ENCODE measurements at places on chromosomes 4 and X.

GRCh38 chrX:22686138-22686541 lies 313.6 kb upstream of the DDX53 start:
- no peak for DNase-seq

- no peak for DNase-seq
These were observed 88.6 kb upstream of the TRIM2 start for GRCh38 chr4:153115322-153116290.

- no peak for DNase-seq
These were observed 19.0 kb downstream of the NKX6-1 start for GRCh38 chr4:84480082-84480481.

- DNase-seq, result no peak
These were observed 52.2 kb downstream of the STIM2 start for GRCh38 chr4:26912810-26913209.

GRCh38 chrX:7147413-7147977 lies at the start of gene STS:
STS (plus strand) TSS chrX:7147712; CDS start chrX:7253200, 105,488 bp downstream.
- peak; percentile 51 for DNase-seq

DNA sequence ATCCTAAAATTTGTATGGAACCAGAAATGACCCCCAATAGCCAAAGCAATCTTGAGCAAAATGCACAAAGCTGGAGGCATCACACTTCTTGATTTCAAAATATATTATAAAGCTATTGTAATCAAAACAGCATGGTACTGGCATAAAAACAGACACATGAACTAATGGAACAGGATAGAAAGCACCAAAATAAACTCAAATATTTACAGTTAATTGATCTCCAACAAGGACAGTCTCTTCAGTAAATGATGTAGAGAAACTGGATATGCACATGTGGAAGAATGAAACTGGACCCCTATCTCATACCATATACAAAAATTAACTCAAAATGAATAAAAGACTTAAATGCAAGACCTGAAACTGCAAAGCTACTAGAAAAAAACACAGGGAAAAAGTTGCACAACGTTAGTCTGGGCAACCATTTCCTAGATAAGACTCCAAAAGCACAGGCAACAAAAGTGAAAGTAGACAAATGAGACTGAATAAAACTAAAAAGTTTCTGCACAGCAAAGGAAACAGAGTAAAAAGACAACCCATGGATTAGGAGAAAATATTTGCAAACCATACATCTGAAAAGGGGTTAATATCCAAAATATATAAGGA lies 64.9 kb downstream of the CD99L2 start:
- no peak for DNase-seq

GRCh38 chr4:72390409-72390808 lies 178.6 kb downstream of the ADAMTS3 start:
- no peak for DNase-seq

DNA sequence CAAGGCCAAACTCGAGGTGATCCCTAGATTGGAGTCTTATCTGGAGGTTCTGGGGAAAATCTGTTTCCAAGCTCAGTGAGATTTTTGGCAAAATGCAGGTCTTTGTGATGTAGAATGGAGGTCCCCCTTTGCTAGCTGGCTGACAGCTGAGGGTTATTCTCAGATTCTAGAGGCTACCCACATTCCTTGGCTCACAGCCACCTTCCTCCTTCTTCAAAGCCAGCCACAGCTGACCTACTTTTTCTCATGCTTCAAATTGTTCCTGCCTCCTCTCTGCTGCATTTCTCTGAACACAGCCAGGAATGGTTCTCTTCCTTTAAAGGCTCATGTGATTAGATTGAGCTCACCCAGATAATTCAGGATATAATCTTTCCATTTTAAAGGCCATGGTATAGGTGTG lies 86.9 kb downstream of the VCX3A start:
- no peak for DNase-seq
